CD4-positive, alpha-beta T cell treated with Interleukin-1 beta for 1 hour (primary cell): ENCODE measurements at places on chromosomes 7 and 10.
A peak's percentile ranks its signal among the peaks of the same experiment; 100 is the strongest.

- peak; percentile 54 for DNase-seq
These were observed 26.6 kb downstream of the GIMAP8 start for GRCh38 chr7:150476819-150477631.

DNA sequence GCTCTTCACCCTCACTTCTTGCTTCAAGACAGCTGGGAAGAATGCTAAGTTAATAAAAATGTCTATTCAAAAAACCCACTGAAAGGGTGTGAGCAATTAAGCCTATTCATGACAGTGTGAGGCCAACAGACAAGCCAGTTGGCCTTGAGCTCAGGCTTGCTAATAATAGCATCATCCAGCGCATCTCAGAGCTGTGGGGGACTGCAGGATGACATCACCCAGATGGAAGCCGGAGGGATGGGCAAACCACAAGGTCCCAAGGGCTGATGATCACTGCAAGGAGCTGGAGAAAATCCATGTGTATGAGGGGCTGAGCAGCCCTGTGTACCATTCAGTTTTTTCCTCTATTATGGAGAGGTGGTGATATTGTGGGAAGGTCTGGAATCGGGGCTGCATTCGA lies 770.4 kb downstream of the TNS3 start:
- no peak for DNase-seq

- DNase-seq, result no peak
These were observed 57.0 kb upstream of the ARL4A start for GRCh38 chr7:12630513-12630819.

GRCh38 chr10:32348297-32349198 lies 1.6 kb upstream of the EPC1 start:
- no peak for DNase-seq

DNA sequence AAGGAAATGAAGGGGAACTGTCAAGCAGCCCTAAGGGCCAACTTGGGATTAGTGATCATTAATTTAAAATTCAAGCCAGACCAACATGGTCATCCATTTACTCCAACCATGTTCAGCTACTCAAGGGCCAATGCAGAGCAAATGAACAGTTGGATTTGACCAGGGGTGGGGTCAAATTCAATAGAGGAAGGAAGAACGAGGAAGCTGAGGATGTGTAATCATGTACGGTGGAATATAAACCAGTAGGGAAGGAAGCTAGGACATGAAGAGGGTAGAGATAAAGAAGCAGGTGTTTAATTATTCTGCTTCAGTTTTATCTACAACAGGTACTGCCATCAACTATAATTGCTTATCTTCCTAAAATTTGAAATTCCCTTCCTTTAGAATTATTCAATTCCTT lies 81.6 kb downstream of the HIBADH start:
- DNase-seq, result no peak

GRCh38 chr10:30583778-30584415 lies 45.7 kb downstream of the LYZL2 start:
- peak; percentile 13 for DNase-seq

DNA sequence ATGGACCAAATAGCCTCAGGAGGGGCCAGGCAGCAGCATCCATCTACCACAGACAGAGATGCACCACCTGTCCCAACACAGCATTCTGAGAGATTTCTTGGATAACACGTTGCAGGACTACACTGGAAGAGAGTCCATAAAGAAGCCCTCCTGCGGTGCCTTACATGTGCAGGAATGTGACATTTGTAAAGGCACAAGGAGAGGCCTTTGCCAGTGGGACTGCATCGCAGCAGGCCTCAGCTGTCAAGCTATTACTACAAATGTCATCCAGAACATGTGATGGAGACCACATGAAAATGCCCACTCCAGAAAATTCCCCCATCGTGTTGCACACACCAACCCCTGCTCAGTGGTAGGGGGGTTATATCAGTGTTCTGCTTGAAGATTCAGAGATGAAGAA lies 77.4 kb downstream of the ATXN7L1 start:
- DNase-seq, result no peak

DNA sequence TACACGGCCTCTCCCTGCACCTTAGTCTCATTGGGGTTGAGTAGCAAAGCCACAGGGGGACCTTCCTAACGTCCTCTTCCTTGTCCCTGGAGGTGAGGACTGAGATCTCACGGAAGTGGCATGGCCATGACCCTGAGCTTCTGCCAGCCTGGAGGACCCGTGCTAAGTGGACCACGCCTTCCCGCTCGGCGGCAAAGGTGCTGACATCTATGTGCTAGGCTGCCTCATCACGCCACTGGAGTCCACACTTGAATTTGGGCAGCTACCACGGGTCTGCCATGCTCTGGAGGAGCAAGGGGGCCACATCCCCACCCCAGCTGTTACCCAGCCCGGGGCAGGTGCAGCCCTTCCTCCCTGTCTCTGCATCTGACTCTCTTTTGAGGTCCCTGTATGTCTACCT lies 15.3 kb downstream of the GHRHR start:
- DNase-seq, result no peak

GRCh38 chr7:33547880-33548279 lies 357.5 kb upstream of the BMPER start:
- no peak for DNase-seq

DNA sequence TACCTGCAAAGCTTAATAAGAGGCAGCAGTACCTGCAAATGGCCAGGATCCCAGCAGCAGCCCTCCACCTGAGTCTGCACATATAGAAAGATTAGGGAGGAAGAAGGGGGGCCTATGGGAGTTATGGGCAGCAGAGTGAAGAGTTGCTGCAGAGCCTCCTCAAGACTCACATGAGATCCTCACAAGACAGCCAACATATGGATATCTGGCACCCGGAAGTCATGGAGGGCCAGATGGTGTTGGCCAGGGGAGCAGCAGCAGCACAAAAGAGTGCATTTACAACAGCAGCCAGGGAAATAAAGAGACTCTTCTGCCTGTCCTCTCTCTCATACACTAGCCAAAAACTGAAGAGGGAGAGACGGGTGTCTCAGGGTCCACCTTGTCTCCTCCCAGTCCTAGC lies 4.0 kb upstream of the TAS2R40 start:
- no peak for DNase-seq

DNA sequence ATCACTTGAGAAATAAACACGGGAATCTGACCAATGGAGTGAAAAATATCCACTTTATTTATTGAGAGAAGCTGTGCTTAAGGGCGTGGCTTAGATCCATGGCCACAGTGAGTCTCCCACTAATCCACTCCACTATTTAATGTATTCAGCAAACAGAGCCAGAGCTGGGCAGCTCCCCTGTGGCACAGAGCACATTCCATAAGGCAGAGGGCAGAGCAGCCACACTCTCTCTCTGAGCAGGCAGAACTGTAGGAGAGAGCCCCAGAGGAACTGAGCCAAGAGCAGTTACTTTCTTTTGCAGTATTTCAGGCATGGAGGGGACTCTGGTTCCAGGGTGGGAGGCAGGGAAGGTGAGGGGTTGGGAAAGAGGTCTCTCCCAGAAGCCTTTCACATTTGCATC lies 106.0 kb downstream of the GALNT17 start:
- DNase-seq, result no peak

GRCh38 chr10:77661100-77661499 lies 23.5 kb upstream of the KCNMA1 start:
- DNase-seq, result no peak

- no peak for DNase-seq
These were observed 15.6 kb downstream of the ASB4 start for GRCh38 chr7:95501261-95501832.
